ENCODE measurements at places on chromosomes 3 and 15.

DNA sequence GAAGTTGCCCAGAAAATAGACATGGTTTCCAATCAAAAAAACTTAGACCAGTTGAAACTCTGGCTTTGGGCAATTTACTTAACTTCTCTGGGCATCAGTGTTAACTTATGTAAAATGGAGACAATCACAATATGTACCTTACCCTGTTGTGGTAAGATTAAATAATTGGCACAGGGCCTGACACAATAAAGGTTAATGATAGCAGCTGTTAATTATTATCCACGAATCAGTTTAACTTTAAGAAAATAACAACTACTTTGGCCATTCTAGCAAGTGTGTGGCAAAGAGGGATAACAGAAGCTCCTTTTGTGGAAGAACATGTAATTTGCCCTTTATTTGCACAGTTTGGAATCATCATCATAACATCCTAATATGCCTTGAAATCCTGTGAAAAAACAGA is 787.6 kb downstream of the FHIT start:
- DNase-seq = no peak

DNA sequence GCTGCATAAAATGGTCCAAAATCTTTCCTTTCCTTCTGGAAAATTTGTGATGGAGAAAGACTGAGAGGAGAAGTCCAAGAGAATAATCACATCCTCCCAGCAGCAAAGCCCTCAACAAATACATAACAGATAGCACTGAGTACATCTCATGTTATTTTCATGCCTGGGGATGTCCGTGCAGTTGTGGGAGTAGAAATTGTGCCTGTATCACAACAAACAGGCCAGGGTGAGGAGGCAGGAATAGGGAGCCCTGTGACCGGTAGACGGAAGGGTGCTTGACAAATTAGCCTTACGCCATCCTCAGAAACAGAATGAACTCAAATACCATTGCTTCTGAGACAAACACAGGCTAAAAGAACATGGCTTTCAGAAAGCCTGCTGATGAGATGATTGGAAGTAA is 333.2 kb upstream of the UMPS start:
- no peak for DNase-seq

GRCh38 chr3:16801698-16802097 is 83.1 kb upstream of the PLCL2 start:
- no peak for DNase-seq

DNA sequence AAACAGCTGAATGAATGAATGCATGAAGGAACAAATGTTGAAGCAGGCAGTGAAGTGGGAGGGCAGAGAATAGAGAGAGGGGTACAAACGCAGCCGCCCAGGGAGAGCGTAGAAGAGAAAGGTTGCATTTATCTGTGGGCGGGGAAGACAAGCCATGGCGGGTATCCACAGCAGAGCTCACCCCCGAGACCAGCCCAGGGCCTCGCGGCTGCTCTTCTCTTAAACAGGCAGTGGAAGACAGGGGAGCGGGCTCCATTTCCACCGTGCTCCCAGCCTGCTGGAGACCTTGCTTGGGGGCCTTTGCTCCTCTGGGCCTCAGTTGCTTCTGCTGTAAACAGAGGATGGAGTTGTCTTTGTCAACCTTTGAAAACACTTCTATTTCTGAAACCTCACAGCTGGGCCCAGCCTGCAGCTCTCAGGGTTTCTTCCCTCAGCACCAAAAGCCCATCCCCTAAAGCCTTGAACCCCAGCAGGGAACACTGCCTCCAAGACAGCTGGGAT is 259.5 kb downstream of the UACA start:
- no peak for DNase-seq

DNA sequence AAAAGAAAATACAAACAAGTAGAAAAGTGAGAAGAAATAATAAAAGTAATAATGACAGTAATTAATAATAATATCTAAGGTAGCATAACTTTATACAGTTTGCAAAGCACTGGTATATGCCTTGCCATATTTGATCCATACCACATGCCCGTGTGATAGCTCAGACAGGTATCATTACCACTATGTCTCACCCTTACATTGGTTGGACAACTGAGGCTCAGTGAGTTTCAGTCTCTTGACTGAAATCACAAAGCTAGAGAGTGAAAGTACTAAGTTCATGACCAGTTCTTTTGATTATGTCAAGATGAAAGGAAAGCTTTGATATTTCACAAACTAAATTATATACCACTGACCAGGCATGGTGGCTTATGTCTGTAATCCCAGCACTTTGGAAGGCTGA is 408.9 kb downstream of the GAP43 start:
- no peak for DNase-seq

All from neuronal stem cell (in vitro differentiated cells).